ENCODE measurements at places on chromosomes 5 and 9.

DNA sequence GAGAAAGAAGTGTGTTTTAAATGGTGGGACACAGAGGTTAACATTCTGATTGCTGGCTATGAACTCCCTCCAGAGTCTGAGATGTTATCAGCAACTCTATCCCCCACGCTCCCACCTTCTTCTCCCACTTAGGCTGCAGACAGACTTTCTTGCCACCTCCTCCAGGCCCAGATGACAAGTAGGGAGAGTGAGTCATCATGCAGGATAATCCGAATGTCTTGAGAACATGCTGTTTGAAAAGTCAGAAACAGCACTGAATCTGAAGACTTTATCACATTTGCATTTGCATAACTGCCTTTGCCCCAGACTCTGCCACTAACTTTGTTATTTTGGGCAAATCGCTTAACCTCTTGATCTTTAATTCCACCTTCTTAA, 139.8 kb downstream of the ESM1 start:
- no peak for DNase-seq

DNA sequence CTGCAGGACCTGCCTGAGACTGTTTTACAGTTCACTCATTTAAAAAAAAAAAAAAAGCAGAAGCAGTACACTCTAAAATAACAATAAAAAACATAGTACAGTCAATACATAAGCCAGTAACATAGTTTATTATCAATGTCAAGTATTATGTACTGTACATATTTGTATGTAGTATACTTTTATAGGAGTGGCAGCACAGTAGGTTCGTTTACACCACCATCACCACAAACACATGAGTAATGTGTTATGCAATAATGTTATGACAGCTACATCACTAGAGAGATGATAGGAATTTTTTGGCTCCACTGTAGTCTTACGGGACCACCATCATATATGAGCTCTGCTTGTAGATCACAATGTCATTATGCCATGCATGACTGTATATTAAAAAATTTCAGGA, 462.8 kb downstream of the ISL1 start:
- no peak for DNase-seq

- no peak for DNase-seq
Observed at GRCh38 chr9:124455820-124456219, 5.6 kb downstream of the ADGRD2 start.

GRCh38 chr9:97397220-97397619, 14.7 kb upstream of the TDRD7 start:
- no peak for DNase-seq

GRCh38 chr5:684751-685216, 8.4 kb downstream of the TPPP start:
- no peak for DNase-seq

- DNase-seq: no peak
Observed at GRCh38 chr5:167378894-167379723, 912.3 kb upstream of the WWC1 start.

GRCh38 chr9:112360047-112360804, 19.7 kb upstream of the HSDL2 start:
- DNase-seq: no peak

DNA sequence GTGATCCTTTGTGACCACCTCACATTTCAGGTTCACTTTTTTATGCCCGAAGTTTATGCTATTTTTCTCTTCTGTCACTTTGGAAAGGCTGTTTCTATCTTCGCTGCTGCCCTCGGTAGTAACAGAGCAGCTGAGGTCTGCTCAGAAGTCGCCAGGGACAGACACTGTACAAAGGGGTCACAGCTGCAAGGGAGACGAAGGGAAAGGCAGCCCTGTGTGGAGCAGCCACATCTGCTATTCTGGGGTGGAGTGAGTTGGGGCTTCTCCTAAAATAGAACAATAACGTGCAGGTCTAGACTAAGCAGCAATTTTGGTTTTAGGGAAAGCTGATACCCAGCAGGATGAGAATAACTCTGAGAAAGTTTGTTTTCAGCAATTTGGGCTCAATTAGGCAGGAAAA, 72.5 kb downstream of the ACTL7B start:
- DNase-seq: no peak

DNA sequence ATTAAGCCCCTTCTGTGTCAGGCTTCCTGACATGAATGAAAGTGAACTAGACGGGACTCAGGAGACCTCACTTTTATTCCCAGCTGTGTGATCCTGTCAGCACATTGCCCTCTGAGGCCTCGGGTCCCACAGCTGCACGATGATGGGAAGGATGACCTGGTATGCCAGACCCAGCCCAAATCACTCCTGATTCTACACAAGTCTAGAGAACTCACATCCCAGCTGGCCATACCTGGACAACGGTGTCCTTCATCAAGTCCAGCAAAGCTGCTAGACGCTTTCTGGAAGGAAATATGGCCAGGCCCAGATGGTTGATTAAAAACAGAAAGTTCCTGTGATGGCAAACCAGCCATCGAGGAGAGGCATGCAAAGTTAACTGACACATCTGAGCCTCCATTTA, 118.0 kb upstream of the FSTL4 start:
- DNase-seq: no peak

- no peak for DNase-seq
Observed at GRCh38 chr5:94360382-94361130, 257.8 kb downstream of the KIAA0825 start.

DNA sequence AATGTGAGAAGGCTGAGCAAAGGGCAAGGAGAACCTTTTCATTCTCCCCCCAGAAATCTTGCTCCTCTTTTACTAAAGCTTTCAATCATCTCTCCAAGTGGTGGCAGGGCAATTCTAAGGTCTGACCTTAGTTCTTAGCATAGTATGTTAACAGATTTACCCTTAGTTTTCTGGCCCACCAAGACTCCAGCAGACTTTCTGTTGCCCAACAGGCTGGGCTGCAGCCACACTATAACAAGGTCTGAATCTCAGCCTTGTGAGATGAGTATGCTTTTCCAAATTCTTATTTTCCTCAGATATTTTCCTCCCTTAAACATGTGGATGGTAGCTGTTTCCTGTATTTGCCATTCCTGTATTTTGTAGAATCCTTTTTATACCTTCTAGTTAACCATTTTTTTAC, 69.5 kb downstream of the NIPBL start:
- DNase-seq: no peak

GRCh38 chr5:96563816-96564215, 98.4 kb upstream of the CAST start:
- no peak for DNase-seq

DNA sequence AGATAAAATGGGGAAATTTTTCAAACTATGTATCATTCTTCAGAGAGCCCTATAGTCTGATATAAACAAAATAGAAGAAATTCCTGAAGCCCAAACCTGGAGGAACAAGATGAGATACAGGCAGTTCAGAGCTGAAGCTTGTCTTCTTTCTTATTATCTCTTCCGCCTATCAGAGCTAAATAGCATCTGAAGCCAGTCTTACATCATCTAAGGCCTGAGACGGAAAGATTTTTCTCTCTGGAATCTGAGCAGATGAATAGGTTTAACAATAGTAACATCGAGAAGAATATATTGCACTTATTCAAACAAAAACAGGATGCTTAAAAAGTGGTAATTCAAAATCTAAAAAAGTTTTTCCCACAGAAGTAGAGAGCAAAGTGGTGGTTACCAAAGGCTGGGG, 59.8 kb downstream of the LPAR1 start:
- DNase-seq: no peak

DNA sequence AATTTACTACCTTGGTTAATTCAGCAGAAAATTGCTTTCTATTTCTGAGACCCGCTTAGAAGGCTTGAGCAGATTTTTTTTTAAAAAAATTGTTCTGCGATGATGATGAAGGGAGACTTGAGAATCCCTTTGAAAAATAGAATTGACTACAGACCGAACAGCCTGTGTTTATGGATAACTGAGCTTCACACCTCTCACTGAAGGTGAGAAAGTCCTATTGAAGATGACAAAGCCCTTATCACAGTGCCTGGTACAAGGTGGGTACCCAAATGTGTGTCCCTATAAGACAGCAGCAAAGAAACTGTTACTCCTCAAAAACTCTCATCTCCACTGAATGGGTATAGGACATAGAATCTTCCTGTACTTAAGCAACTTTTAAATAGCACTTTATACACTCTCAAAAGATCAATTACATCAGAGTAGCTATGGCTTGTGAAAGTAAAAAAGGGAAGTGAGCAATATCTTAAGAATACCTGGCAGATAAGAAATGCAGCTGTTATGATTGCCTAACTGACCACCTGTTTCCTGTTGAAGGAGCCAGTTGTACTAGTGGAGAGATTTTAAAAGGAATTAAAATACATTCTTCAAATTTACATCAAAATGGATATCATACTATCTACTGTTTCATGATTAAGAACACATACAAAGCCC, 419.7 kb downstream of the CHSY3 start:
- no peak for DNase-seq

GRCh38 chr5:71456362-71456743, 902 bp downstream of the BDP1 start:
- no peak for DNase-seq

GRCh38 chr5:111227801-111228200, 3.6 kb downstream of the CAMK4 start:
- DNase-seq: no peak

DNA sequence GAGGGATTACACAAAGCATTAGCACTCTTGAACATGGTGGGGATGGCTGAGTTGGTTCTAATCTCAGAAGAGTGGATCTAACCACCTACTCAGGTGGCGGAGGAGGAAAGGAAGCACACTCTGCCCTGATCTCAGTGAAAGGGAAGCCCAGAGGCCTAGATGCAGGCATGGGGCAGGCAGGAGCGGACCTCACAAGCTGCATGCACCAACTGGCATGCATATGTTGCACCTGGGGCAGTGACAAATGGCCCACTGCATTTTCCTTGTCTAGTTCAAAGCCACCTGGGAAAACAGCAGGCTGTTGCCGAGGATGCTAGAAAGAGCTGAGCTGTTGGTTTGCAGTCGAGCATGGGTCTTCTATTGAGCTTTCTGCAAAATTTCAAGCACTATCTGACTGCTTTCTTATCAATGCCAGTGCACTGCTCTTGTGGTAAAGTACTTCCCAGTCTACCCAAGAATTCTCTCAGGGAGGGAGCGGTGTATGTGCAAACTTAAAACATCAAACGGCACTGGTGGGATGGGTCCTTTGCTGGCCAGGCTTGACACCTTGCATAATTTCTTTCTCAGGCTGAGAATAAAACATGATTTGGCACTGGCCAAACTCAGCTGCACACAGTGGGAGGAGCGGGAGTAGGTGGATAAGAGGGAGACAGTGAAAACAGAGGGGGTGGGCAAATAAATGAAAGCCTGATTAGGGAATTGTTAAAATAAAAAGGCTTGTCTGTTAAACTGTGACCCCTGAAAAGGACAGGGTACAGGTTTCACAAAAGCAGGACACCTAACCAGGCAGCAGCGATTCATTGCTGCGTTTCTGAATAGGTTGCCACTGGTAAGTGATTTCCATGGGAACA, 108.9 kb downstream of the MARCHF3 start:
- no peak for DNase-seq

DNA sequence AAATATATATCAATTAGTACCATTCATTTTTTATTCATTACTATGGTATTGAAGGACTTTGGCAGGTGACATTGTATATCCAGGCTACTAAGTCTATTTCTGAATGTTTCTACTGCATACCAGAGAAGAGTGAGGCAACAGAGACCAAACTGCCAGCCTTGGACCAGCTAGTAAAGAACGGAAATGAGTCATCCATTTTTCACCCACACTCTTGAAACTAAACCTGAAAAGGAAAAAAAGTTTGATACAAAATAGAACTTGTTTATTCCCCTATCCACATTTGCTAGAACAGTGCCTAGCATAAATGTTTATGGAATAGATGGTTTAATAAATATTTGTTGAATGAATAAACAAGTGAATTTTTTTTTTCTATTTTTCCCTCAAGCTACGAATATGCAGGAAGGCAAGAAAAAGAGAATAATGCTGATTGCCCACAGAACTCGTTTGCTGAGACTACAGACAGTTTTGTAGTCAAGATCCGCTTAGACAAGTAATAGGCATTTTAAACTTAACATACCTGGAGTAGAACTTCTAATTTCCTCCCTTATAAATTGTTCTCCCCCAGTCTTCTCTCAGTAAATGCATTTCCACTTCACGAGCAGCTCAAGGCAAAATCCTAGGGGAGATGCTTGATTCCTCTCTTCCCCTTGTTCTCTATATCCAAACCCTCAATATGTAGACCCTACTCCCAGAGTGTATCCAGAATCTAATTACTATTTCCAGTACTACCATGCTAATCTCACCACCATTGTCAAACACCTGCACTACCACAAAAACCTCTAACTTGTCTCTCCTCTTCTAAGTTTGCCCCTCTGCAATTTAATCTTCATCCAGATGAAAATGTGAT, 146.2 kb upstream of the RASA1 start:
- DNase-seq: no peak

GRCh38 chr5:102771435-102771834, 16.3 kb downstream of the PAM start:
- DNase-seq: no peak

- DNase-seq: no peak
Observed at GRCh38 chr9:132886334-132886725, 7.6 kb downstream of the SPACA9 start.

- no peak for DNase-seq
Observed at GRCh38 chr9:101571114-101571513, 23.7 kb downstream of the PPP3R2 start.

- DNase-seq: no peak
Observed at GRCh38 chr5:96595300-96596090, 66.7 kb upstream of the CAST start.

- DNase-seq: no peak
Observed at GRCh38 chr5:1498623-1499416, 24.9 kb downstream of the LPCAT1 start.

DNA sequence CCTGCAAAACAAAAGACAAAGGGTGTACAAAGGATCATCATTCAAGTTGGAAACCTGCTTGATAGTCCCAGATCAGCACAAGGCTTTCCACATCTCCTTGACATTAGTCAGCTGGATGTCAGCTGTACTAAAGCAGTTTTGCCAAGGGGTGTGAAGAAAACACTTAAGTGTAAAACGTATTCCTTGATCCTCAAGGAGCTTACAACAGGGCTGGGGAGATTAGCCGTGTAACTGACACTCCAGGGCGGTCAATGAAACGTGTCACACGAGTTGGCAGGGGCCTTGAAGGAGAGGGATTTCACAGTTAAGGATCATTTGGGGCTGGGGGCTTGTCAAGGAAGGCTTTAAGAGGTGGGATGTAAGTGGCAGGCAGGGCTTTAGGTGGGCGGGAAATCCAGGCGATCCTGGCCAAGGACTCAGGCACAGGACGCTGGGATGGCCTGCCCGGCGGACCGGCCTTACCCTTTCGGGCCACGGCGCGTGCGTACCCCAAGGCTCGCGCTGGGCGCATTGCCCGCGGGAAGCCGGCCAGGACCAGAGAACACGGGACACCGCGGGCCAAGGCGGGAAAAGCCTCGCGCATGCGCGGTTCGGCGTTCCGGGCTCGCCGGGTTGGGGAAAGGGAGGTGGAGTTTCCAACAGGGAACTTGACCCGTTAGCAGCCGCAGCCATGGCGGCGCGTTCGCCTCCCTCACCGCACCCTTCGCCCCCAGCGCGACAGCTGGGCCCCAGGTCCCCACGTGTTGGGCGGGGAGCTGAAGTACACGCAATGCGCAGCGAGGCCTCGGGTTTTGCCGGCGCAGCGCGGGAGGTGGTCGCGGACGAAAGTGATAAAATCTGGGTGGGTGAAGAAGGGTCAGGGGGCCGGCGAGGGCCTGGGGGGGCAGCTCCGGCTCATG, at the start of gene CNTLN:
Gene CNTLN, plus strand, starts transcription at position 645 of the 899 bp plus-strand sequence. Its CDS starts 26 bp downstream, at position 671.
- peak; percentile 94 for DNase-seq

GRCh38 chr9:114924327-114924726, 6.1 kb downstream of the TNFSF8 start:
- no peak for DNase-seq

- DNase-seq: no peak
Observed at GRCh38 chr5:76187386-76187785, 104.2 kb downstream of the SV2C start.
